ENCODE measurements at places on chromosomes 11 and 22.

- no peak for DNase-seq
Measured at GRCh38 chr22:20517422-20517821, 10.0 kb downstream of the MED15 start.

GRCh38 chr22:50544078-50544745, 1.5 kb upstream of the KLHDC7B start:
- peak; percentile 77 for DNase-seq

DNA sequence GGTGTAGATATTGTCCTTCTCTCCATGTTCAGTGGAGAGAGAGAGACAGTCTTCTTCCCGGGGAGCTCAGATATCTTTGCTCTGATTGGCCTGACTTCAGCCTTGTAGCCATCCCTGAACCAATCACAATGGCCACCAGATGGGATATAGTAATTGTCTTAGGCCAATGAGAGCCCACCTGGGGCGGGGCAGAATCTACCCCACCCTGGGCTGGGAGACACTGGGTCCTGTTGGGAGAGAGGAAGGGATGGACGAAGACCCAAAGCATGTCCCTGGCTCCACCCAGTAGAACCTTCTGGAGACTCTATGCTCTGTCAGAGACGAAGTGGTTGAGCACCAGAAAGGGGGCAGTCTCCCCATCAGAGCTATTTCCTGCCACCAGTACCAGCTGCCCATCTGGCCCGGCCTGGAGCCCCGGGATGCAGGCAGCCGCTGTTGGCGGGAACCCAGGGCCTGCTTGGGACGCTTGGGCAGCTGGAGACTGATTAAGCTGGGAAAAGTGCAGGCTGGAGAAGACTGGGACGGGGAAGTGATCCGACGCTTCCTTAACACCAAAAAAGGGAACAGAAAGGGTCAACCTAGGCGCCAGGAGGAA, 31.6 kb upstream of the CBX7 start:
- DNase-seq: peak; percentile 75

- DNase-seq: no peak
Measured at GRCh38 chr22:37525073-37525745, 6.0 kb upstream of the CARD10 start.

- no peak for DNase-seq
Measured at GRCh38 chr11:123034597-123034996, 27.3 kb downstream of the HSPA8 start.

- DNase-seq: peak; percentile 39
Measured at GRCh38 chr11:62295504-62295903, 3.4 kb downstream of the SCGB1D4 start.

- DNase-seq: no peak
Measured at GRCh38 chr11:78453140-78453935, 35.7 kb upstream of the GAB2 start.

- no peak for DNase-seq
Measured at GRCh38 chr11:19382131-19382611, 141.4 kb upstream of the E2F8 start.

DNA sequence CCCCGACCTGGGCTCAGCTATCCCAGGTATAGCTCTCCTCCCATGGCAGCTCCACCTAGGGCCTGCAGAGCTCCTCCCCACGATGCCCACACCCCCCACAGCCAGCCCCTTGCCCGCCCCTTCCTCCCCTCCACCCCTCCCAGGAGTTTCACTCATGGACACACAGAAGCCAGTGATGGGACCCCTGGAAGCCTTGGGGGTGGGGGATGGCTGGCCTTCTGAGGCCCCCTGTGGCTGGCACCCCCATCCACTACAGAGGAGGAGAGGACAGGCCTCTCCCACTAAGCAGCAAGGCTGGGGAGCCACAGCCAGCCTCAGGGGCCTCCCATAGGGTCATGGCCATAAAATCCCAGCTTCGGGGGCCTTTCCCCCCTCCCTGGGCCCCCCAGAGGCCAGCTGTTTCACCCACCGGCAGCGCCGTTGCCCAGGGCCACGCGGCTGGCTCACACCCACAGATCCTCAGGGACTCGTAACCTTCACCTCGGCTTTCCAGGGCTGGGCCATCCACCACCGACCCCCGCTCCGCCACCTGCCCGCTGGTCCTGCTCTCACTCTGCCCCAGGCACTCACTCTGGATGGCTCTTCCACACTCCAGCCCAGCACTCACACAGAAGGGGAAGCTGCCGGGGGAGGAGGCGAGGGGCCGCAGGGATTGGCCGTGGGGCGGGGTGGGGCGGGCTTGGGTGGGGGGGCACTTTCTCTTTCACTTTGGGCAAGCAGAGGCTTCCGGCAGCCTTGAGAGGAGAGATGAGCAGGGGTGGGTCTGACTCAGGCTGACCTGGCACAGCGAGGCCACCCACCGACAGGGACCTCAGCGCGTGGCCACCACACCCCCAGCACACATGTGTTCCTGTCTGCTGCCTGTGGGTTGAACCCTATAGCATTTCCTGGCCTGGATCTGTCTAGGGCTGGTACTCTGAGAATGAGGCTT, 2.2 kb downstream of the SLC25A22 start:
- DNase-seq: peak; percentile 93

DNA sequence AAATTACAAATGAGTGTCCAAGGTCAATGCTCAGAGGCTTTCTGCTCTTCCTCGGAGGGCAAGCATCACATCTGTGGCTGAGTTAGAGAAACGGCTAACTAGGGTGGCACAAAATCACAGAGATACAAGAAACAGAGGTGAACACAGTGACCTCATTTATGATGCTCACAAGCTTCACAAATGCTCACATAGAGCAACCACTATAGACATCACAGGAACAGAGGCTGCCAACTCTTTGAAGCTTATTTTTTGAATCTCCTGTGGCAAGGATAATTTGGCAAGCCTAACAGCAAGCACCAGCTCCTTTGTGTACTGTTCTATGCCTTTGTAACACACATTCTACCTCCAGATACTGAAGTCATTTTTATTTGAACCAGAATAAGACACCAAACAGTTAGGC, 416.5 kb upstream of the DDI1 start:
- no peak for DNase-seq

- DNase-seq: no peak
Measured at GRCh38 chr11:124623861-124624525, 1.3 kb downstream of the TBRG1 start.

DNA sequence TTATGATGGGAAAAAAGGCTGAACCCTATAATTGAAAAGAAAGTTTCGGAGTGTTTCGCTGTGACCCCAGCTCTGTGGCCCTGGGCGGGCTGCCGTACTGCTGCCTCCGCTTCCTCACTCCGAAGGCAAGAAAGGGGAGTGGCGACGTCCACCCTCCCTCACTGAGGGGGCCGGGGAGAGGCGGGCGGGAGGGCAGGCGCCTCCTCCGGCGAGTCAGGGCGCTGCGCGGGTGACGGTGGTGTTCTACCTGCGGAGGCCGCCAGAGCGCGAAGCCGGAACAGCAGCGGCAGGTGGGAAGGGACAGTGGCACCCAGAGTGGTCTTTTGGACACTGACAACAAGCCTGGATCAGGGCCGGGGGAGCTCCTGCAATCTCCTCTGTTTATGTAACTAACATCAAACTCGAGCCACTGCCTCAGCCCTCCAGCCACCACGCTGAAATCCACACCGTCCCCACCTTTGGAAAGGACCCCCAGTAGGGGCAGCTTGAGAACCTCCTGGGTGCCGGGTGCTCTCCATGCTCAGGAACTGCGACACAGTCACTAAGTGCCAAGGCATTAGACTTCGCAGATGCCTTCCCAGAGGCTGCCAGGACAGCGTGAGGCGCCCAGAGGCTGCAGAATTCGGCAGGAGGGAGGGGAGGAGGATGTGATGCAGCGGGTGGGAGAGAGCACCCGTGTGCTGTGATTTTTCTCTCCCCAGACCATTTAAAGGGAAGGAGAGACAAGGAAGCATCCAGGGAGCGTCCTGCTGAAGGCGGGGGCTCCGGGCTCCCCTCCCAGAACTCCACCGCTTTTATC, 25.5 kb downstream of the BID start:
- no peak for DNase-seq

GRCh38 chr11:123233280-123233974, 38.4 kb upstream of the CLMP start:
- DNase-seq: no peak

DNA sequence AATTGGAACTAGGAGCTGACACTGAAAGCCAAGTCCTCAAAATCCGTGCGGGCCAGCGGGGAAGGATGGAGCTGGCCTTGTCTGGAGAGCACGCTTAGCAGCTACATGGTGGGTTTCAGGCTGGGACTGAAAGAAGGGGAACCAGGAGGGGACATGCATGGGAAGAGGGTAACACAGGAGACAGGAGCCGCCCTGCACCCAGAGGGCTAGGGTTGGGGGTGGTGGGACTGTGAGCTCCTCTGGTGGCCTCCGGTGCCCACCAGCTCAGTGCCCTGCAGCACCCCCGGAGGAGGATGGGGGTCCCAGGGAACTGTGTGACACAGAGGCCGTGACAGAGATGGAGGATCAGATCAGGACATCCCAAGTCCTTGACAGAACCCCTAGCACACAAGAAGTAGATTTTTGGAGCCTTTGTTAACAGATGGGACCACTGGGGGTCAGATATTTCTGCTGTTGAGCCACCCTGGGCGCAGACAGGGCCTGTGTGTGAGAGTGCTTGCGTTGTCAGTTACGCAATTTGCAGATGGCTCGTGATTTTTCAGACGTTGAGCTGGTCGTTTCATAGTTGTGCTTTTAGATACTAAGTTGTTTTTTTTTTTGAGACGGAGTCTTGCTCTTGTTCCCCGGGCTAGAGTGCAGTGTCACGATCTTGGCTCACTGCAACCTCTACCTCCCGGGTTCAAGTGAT, 21.3 kb upstream of the GRAMD4 start:
- DNase-seq: no peak

- no peak for DNase-seq
Measured at GRCh38 chr11:113906516-113906915, 1.9 kb downstream of the HTR3B start.

- DNase-seq: no peak
Measured at GRCh38 chr22:38412435-38413084, 42.4 kb downstream of the KCNJ4 start.

DNA sequence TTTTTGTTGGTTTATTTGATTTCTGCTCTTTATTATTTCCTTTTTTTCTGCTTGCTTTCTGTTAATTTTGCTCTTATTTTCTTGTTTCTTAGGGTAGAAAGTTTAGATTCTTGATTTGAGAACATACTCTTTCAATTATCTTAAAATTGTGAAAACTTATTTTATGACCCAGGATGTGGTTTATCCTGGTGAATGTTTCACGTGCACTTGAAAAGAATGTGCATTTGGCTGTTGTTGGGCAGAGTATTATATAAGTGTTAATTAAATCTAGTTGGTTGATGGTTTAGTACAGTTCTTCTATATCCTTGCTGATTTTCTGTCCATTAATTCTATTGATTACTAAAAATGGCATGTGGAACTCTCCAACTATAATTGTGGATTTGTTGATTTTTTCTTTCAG, 66.9 kb upstream of the NARS2 start:
- no peak for DNase-seq

GRCh38 chr11:90919332-90919731, 696.5 kb upstream of the CHORDC1 start:
- no peak for DNase-seq

DNA sequence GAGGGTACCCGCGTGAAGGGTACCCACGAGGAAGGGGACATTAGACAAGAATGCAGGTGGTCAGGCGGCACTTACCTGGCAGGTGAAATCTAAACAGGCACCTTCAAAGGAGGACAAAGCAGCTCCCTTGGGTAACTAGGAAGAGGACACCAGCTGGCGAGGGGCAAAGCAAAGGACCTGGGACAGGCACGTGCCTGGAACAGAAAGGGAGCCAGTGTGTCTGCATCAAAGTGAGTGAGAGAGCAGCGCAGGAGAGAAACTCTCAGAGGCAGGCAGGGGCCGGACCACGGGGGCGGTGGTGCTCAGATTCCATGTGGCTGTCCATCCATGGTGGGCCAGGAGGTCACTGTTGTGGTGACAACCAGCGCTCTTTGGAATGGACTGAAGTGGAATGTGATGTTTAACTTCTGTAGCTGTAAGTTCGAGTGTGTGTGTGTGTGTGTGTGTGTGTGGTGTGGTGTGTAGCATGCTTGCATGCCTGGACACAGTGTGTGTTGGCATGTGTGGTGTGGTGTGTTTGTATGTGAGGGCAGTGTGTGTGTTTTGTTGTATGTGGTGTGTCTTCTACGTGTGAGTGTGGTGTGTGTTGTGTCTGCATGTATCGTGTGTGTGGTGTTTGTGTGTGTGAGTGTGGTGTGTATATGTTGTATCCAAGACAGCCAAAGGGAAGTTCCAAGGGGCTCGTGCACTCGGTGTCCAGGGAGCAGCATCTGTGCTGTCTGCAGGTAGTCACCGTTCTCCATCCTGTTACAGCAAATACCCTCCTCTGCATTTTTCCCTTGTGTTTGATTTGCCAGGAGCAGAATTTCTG, 86.4 kb downstream of the CDKN1C start:
- peak; percentile 16 for DNase-seq

GRCh38 chr11:62068730-62069129, 55.1 kb upstream of the INCENP start:
- DNase-seq: no peak

- no peak for DNase-seq
Measured at GRCh38 chr11:63853476-63853875, 14.6 kb downstream of the MARK2 start.

DNA sequence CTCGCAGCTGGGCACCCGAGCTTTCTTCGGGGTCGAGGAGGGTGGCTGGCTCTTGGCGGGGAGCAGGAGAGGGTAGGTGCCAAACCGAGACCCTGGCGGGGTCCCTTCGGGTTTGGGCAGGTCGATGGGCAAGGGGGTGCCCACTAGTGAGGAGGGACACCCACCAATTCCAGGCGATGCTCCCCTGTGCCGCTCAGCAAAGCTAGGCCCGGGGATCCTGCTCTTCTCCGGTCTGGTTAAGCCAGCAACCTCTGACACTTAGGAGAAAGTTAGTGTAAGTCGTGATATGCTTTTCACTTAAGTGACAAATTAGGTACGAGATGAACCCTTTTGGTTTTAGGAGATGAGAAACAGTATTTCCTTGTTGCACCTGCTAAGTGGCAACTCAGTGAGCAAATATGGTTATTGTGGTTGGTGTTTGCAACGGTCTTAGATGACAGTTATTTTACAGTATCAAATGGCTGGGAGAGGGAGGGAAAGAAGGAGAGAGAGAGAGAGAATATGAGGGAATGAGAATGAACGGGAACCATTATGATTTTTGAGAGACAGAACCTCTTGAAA, 565 bp downstream of the NUCB2 start:
- no peak for DNase-seq

DNA sequence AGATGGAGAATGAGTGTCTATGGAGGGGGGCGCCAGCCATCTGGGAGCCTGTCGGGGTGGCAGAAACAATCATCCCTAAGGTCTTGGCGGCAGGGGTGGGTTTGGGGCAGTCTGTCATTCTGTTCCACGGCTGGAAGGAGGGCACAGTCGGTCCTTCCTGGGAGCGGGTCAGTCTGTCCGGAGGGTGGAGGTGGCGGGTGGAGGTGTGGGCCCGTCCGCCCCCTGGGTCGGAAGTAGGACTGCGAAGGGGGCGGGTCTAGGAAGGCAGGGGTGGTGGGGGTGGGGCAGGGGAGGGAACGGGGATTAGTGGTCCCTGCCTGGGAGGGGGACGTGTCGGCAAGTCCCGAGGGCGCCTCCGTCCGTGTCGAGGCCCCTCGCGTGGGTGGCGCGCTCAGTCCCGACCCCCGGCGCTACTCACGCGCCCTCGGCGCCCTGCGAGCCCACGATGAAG, 461 bp downstream of the TBC1D10A start:
- peak; percentile 51 for DNase-seq

GRCh38 chr22:17307566-17307965, 61.7 kb upstream of the CECR2 start:
- no peak for DNase-seq

GRCh38 chr22:19644314-19645223, 69.7 kb upstream of the SEPTIN5 start:
- no peak for DNase-seq

GRCh38 chr11:123479048-123479837, 49.2 kb downstream of the GRAMD1B start:
- peak; percentile 33 for DNase-seq

GRCh38 chr11:69218946-69219720, 63.4 kb downstream of the SMIM38 start:
- DNase-seq: peak; percentile 10
